ENCODE measurements at places on chromosomes 1 and 21.

GRCh38 chr1:212010004-212010403 lies 25.4 kb downstream of the INTS7 start:
- DNase-seq, result no peak

DNA sequence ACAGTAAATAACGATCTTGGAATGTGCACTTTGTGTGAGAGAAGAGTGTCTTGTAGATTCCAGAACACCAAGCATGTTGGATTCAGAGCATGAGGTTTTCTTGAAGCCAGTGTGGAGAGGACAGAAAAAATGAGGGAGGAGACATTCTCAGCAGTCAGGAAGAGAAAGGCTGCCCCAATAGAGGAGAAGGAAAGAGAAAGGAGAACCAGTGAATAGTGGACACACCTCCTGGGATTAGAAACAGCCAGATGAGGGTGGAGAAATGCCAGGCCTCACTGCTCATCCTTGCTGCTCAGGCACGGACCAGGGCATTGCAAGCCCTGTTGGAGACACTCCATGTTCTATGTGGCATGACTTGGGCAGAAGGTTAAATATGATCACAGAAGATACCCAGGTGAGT lies 69.0 kb upstream of the KAZN start:
- no peak for DNase-seq

- no peak for DNase-seq
Measured at GRCh38 chr1:46479744-46480350, 9.8 kb upstream of the DMBX1 start.

DNA sequence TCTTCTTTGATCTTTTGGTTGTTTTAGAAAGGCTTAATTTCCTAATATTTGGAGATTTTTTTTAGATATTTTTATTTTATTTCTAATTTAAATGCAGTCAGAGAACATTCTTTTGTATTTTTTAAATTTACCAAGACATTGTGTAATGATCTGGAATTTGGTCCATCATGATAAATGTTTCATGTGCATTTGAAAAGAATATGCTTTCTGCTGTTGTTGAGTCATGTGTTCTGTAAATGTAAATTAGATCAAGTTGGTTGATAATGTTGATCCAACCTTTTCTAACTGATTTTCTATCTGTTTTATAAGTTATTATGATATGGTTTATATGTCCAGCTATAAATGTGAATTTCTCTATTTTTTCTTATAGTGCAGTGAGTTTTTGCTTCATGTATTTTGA lies 19.8 kb downstream of the UTS2 start:
- no peak for DNase-seq

- no peak for DNase-seq
Measured at GRCh38 chr1:59143133-59143487, 153.8 kb upstream of the FGGY start.

- DNase-seq, result no peak
Measured at GRCh38 chr1:231973830-231974229, 347.2 kb downstream of the DISC1 start.

- no peak for DNase-seq
Measured at GRCh38 chr1:41586230-41586629, 101.7 kb upstream of the EDN2 start.

- DNase-seq, result peak; percentile 6
Measured at GRCh38 chr1:84541679-84542078, 32.6 kb downstream of the CTBS start.

DNA sequence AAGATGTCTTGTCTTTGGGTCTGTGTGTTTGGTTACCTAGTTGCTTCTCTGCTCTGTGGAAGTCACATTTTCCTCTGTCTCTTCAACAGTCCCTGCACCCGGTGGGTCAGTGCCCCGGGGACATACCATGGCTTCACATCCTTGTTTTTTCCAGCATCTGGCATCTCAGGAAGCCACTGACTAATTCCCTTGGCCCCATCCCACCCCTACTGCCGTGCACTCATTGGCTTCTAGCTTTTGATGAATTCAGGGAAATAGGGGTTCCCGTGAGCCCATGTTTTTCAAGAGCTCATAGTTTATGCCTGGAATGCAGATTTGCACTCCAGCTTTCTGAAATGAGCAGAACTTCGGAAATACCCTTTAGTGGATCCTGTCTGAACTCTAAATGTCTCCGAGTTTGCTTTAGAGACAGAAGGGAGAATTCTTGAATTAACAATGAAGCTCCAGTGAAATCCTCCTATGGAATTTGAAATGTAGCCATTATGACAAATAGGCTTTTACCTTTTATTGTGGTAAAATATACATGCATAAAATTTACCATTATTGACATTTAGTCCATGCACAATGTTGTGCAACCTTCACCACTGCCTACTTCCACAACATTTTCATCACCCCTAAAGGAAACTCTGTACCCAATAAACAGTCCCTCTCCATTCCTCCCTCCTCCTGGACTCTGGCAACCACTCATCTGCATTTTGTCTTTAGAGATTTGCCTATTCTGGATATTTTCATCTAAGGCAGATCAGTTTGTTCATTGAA lies 67.5 kb downstream of the CLIC6 start:
- no peak for DNase-seq

DNA sequence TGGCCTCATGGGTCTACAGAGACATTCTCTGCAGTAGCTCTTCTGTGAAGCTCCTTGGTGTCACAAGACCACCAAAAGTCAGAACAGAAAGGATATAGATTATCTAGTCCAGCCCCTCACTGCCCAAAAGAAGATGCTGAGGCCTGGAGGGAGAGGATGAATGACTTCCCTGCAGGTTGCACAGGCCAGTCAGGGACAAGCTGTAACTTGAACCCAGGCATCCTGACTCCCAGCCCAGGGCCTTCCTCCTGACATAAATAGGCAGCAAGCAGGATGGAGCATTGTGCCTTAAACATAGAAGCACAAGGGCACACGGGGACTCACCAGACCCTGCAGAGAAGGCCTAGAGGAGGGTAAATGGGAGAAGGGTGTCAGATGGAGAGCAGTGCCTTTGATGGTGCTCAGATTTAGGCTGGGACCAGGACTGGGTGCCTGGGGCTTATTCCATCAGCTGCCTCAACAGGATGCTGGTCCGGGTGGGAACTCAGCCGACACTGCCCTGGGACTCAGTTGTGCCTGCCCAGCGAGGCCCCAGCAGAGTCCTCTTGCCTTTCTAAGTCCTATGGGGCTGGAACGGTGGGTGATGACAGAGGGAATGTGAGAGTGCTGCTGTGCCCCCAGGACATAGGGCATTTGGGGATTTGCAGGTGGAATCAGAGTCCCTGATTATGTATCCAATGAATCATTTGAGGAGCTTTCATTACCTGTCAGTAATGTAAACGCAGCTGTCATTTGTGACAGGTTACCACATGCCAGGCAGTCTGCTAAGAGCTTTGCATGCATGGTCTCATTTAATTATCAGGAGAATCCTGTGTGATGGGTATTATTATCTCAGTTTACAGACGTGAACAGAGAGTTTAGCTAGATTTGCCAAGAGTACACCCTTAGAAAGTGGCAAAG lies 13.2 kb downstream of the S100A7A start:
- no peak for DNase-seq

DNA sequence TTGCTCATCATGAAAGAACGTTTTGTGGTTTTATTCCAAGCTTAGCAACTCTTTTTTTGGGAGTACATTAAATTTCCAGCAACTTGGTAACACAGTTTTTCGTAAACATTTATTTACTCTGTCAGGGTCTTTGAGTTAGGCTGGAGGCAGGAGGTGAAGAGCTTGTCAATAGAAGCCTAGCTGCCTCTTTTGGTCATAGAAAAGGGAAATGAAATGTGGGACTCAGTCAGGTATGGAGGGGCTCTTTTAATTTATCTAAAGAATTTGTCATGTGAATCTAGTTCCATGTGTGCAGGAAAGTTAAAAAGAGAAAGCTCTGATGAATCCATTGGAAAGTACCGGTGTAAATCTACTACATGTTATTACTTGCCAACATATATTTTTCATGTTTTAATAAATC lies 45.9 kb upstream of the PRMT6 start:
- no peak for DNase-seq

DNA sequence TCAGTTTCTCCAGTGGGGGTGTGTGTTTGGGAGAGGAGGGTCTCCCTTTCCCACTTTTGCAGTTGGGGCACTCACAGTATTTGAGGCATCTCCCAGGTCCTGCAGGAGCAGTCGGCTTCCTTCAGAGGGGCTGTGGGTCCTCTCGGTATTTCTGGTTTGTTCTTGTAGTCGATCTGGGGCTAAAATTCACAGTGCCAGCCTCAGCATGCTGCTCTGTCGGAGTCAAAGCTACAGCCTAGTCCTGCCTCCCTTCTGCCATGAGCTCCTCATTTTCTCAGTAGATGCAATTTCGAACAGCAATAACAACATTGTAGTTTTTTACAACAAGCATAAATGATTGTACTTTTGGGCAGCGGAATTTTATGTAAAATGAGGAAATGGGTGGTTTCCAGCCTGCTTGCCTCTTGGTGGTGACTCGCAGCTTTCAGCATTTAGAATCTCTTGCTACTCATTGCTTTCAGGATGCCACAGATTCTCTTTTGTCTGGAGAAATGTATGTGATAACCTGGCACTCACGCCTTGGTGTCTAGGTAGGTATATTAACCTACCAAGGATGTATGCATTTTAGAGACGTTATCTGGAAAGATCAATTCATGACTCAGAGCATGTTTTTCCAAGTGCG lies 82.4 kb upstream of the C21orf91 start:
- DNase-seq, result no peak

GRCh38 chr1:191695865-191696264 lies 462.4 kb upstream of the RGS18 start:
- no peak for DNase-seq

- no peak for DNase-seq
Measured at GRCh38 chr1:229834230-229834629, 208.2 kb downstream of the URB2 start.

GRCh38 chr1:3672971-3673361 lies 20.6 kb downstream of the TP73 start:
- DNase-seq, result no peak

DNA sequence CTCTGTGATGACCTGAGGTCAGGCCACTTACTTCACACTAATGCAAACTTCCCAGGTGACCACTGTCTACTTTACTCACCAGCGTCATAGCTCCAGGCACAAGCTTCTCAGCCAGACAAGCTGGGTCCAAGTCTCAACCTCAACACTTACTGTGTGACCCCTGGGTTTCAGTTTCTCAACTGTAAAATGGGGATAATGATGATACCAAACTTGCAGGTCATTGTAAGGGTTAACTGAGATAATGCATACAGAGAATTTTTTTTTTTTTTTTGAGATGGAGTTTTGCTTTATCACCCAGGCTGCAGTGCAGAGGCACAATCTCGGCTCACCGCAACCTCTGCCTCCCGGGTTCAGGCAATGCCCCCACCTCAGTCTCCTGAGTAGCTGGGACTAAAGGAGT lies 34.7 kb downstream of the AK2 start:
- DNase-seq, result no peak

DNA sequence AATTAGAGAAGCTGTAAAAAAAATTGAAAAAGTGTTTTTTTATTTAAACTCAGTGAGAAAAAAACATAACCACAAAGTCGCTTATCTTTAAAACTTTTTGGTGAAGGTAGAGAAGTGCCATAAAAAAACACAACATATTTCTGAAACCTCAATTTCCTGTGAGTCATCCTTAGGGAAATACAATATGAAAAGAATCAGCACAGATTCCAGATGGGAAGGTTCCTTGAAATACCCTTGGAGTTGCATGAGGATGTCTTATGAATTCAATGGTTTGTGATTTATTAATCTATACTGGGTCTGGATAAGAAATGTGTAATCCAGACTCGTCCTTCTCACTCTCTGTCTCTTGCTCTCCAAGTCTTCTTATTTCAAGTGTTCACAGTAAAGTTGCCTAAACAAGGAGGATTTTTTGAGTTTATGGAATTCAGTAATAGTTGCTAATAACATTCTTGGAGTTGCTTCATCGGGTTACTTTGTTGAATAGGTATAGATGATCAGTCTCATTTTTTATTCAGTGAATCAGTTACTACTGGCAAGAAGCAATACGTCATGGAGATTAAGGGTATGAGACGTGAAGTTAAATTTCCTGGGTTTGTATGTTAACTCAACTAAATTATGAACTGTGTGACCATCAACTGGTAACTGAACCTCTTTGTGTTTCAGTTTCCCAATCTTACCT lies 191.4 kb downstream of the KCNK2 start:
- DNase-seq, result no peak

- no peak for DNase-seq
Measured at GRCh38 chr21:41115851-41116250, 52.1 kb upstream of the BACE2 start.

DNA sequence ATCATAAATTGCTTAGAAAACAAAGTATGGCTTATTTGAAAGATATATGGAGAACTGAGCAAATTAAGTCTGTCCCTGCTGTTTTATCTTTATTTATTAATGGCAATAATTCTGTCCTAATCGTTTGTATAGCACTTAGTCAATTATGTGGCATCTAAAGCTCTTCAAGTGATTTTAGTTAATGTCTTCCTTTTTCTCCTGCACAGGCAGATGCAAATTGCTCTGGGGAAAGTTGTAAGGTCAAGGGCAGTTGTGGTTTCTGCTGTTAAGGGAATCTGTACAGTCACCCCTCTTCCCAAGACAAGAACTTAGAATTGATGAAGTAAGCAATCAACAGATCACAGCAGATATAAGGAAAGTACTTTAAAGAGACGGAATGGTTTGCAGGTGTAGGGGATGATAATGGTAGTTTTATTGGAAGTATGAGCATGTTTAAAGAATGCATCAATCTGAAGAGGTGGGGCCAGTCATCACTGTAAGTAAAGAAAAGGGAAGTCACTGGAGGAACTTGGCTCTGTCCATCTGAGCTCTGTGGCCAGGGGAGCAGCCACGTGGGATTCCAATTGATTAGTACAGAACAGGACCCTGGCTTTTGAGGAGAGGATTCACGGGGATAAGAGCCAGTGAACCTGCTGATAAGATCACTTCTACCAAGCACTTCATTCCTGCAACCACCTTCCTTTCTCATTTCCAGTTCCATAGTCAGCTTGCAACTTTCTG lies 116.0 kb upstream of the KCNJ6 start:
- DNase-seq, result no peak

GRCh38 chr21:42747746-42748351 lies 94.4 kb downstream of the PDE9A start:
- DNase-seq, result no peak

GRCh38 chr1:107220036-107220435 lies 79.2 kb downstream of the NTNG1 start:
- DNase-seq, result no peak

DNA sequence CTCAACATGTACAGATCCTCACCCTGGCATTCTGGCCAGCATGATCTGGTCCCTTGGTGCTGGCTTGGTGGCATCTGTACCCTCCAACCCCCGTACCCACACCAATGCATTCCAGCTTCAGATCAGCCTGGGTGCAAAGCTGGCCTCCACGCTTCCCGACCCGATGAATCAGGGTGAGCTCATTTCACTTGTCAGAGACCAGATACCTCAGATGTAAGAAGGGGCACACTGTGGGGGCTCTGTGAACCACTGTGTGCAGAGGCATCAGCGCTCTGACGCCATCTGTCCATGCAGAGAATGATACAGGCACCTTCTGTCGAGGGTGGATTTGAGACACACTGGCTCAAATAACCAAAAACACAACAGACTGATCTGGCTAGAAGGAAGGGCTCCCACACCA lies 76.6 kb downstream of the DMRTB1 start:
- DNase-seq, result no peak
